ENCODE measurements at places on chromosomes 3 and 15. TPM values are rescaled to one million over a fixed set of nuclear protein-coding genes. Genes with fewer than 3 reads are reported as not detected.

The PARL gene
- total RNA-seq, result 36.9 TPM

The NR2E3 gene
- total RNA-seq, result 0.15 TPM

The TLNRD1 gene
- total RNA-seq, result 16.0 TPM

The CKMT1B gene
- total RNA-seq, result not detected

The OR5K2 gene
- total RNA-seq, result not detected

The SLC51B gene
- not detected for total RNA-seq

The ROBO1 gene
- total RNA-seq, result 11.4 TPM

The STRIT1 gene
- total RNA-seq, result not detected

The MUC20 gene
- not detected for total RNA-seq

The COLQ gene
- total RNA-seq, result 0.46 TPM

The DLL4 gene
- 218 TPM for total RNA-seq

The SLC22A14 gene
- not detected for total RNA-seq

The MINAR1 gene
- 0.30 TPM for total RNA-seq

The CCK gene
- not detected for total RNA-seq

The OSTN gene
- under 0.01 TPM for total RNA-seq

The C3orf22 gene
- not detected for total RNA-seq

The DHFR2 gene
- total RNA-seq, result 1.9 TPM

The CLCN2 gene
- 3.2 TPM for total RNA-seq

The AQP9 gene
- not detected for total RNA-seq

The SH2D7 gene
- total RNA-seq, result not detected

The ELL3 gene
- total RNA-seq, result 4.5 TPM

The TATDN2 gene
- total RNA-seq, result 8.4 TPM

The RTP1 gene
- not detected for total RNA-seq

The FOXB1 gene
- total RNA-seq, result not detected

The AEN gene
- 76.9 TPM for total RNA-seq

The PGBD4 gene
- total RNA-seq, result 1.4 TPM

The RTP3 gene
- not detected for total RNA-seq

The ADAM10 gene
- 144 TPM for total RNA-seq

The TGM4 gene
- not detected for total RNA-seq

The DNAH12 gene
- not detected for total RNA-seq

The HGD gene
- 0.32 TPM for total RNA-seq

The IL20RB gene
- 0.65 TPM for total RNA-seq

The FBXL22 gene
- not detected for total RNA-seq

The USP50 gene
- total RNA-seq, result not detected

The POU1F1 gene
- not detected for total RNA-seq

The B3GNT5 gene
- total RNA-seq, result 22.2 TPM

The CHRFAM7A gene
- total RNA-seq, result 2.3 TPM

The IP6K1 gene
- total RNA-seq, result 56.5 TPM
